ENCODE measurements at places on chromosomes 1 and 21. TPM values are rescaled to one million over a fixed set of nuclear protein-coding genes. Genes with fewer than 3 reads are reported as not detected.

DNA sequence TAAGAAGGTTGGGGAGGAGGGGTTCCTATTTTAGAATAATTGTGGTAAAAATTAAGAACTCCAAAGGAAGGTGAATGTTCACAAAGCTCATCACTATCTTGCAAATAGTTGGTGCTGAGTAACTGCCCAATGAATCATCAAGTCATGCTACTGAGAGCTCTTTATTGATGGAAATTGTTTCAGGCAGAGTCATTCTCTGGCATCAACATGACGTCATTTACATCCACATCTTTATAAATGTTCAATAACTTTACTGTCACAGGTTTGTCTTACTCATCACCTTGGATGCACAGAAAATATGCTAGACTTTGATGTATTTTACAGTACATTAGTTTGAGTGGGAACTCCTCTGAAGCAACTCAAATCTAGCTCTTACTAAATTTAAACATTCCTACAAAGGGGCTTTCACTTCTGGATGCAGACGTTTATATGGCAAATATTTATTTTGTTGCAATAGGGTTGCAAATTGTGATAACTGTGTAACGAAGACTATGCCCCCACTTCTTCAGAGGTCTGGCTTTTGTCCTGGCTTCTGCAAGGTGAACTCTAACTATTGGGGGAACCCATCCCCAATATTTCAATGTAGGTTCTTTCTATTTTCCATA lies 273.7 kb upstream of the AJAP1 start:
- no peak for DNase-seq

Gene ITLN2
- total RNA-seq: 0.20 TPM

Gene RCAN3
- total RNA-seq: 19.9 TPM

GRCh38 chr1:53902235-53903138 lies 8.5 kb downstream of the DIO1 start:
- DNase-seq: no peak

Gene METTL25B
- total RNA-seq: 27.4 TPM

DNA sequence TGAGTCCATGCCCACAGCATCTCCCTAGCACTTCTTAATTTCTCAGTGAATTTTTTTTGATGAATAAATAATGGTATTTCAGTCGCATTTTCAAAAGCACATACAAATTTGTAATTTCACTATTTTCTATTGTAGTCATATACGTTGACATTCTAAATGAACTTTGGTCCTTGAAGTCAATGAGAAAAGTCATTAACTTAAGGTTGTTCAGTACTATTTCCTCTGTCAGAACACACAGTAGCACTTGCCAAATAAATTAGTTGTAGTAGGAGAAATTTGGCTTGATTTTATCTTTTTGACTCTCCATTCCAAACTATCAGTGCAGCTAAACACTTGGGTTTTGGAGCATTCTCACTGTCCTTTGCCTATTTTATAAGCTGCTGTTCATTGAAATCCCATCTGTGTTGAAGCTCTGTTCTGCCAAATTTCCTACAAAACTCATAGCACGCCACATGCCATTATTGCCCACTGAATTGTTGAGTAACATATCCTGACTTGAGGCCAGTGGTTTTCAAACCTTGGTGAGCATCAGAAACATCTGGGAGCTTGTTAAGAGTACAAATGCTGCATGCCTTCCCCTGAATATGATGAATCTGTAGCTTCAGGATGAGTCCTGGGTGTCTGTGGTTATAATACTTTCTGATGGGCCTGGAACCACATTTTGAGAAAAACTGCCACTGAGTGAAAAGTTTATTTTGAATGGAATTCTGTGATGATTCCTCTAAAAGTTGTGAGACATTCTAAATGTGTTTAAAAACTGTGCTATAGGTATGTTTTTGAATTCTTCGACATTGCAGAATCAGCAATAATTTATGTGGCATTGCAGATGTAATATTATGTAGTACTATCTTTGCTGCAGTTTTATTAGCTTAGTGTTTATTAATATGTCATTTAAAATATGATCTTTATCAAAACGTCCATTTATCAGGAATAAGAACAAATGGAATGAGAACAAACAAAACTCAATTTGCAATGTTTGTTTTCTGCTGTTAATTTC lies 78.9 kb downstream of the DNM3 start:
- peak; percentile 50 for DNase-seq
